ENCODE measurements at places on chromosomes 5 and 9.

DNA sequence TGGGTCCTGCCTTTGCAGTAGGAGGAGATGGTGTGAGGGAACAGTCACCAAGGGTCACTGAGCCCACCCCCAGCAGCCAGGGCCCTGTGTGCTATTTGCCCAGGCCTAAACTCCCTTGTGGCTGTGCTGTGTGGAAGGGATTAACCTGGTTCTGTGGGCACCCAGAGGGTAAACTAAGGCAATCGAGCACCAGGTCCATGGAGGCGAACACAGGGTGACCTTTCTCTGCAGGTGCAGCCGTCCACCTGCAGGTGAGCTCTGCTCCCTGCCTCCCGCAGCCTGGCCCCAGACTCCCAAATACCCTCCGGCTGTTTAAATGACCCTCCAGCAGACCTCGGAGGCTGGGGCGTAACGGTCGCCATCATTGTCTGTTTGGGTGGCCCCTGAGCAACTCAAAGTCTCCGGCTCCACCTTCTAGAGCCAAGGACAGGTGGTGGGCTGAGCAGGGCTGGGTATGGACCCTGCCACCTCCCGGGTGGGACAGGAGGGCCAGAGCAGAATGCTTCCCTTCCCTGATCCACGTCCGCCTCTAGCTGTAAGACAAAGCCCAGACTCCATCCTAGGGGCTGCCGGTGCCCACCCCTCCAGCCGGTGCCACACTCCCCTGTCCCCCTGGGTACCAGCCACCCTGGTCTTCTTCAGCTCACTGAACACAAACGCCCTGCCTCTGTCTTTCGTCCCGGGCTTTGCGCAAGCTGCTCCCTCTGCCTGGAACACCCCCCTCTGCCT lies 34.1 kb upstream of the FIBCD1 start:
- DNase-seq, result no peak

DNA sequence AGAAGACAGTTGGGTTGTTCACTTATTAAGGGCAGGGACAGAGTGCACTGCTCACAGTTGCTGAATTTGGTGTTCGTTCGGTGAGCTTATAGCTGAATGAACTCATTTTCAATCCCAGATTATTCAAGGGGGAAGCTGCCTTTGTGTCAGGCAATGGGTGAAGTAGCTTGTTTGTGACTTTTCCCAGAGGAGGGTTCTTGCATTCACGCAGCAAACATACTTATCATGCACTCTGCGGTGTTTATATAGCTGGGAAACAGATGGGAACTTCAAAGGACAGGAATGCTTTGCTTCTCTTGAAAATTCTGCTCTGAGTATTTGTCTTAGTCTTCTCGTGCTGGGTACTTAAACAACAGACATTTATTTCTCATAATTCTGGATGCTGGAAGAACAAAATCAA lies 64.7 kb upstream of the ABCA1 start:
- no peak for DNase-seq

- no peak for DNase-seq
These were observed 16.7 kb downstream of the UBE2D2 start for GRCh38 chr5:139577689-139578290.

GRCh38 chr5:138353560-138354080 lies 1.1 kb downstream of the KDM3B start:
- DNase-seq, result no peak

DNA sequence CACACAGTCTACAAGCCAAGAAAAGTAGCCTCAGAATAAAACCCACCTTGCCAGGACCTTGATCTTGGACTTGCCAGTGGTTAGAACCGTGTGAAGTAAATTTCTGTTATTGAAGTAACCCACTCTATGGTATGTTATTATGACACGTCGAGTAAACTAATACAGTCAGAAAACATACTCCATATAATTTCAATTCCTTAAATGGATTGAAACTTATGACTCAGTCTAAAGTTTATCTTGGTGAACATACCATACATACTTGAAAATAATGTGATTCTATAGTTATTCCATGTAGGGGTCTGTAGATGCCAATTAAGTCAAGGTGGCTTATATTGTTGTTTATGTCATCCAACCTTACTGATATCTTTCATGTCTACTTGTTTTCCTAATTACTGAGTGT lies 950.7 kb downstream of the TLE4 start:
- DNase-seq, result no peak

- DNase-seq, result no peak
These were observed 19.7 kb upstream of the VLDLR start for GRCh38 chr9:2601785-2602378.

DNA sequence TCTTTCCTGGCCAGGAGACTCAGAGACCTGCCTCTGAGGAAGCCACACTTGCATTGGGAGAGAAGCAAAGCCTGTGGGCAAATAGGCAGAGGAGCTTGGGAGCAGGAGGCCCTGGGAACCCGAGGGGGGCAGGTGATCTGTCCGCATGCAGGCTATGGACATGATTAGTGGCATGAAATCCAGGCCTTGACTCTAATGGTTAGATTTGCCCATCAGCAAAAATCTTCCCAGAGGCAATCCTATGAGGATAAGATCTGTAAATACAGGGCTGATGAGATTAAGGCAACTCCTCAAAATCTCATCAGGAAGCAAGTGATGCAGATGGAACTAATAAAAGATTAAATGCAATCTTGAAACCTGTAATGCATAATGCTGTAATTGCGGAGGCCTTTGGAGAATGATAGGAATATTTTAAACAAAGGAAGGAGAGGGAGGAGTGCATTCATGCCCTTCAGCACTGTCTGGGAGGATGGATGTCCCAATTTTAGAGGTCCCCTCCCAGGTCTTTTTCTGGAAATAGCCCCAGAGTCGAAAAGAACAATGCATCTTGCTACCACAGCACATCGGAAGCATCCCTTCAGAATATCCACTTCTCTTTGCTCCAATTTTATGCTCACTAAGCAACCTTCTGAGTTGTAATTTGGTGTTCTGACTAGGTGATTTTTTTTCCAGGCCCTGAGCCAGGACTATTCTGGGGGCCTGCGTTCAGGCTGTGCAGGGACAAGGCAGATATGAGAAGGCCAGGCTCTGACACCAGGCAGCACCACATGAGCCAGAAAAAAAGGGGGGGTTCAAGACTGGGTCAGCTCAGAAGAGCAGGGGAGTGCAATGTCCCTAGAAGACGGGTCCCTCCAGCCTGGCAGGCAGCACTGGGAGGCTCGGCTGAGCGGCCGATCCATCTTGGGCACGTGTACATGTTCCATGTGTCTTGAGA lies 66.5 kb downstream of the MED10 start:
- no peak for DNase-seq

DNA sequence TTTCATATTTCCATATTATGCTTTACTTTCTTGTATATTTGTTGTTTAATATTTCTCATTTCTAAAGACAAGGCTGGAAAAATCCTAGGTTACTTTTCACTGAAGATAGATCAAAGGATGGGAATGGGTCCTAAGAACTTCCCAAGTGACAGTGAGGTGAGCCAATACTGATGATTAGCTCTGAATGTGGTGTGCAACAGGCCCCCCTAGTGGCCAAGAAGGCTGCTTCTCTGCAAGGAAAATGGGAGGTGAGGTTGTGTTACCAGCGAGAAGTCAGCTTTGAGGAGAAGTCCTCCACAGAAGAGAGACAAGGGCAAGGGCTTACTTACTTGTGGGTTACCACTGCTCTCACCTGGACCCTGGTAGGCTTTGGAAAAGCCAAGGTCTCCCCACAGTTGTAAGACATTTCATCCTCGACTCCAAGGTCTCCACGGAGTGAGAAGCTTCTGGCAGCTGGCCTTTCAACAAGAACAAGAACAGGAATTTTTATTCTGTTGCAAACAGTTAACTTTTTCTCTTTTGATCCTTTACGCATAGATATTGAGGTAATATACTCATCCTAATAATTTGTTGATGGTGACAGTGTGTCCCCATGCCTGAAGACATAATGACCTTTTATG lies 69.9 kb downstream of the MAMDC2 start:
- DNase-seq, result no peak

DNA sequence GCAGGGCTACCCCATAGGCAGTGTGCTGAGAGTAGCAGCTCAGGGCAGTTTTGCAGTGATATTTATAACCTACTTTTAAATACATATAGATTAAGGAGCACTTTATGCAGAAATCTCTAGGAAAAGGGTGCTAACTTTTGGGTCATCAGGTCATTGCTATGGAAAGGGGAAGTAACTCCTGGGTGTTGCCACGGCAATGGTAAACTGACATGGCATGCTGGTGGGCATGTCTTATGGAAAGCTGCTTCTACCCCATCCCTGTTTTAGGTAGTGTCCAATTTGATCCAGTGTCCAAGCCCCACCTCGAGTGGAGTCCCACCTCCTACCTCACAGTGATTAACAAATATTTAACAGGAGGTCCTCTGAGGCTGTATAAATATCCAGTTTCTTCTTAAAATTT lies 56.8 kb upstream of the XPA start:
- DNase-seq, result no peak

All from NCI-H1092 (cell line).